ENCODE measurements at places on chromosomes 12 and 14.

DNA sequence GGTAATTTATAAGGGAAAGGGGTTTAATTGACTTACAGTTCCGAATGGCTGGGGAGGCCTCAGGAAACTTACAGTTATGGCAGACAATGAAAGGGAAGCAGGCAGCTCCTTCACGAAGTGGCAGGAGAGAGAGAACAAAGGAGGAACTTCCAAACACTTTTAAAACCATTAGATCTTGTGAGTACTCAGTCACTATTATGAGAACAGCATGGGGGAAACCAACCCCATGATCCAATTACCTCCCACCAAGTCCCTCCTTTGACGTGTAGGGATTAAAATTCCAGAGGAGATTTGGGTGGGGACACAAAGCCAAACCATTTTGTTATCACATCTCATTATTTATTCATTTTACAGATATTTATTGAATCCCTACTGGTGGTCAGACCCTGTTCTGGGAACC, 822.8 kb downstream of the GALC start:
- DNase-seq: no peak

GRCh38 chr12:3543826-3544225, 52.8 kb downstream of the PRMT8 start:
- no peak for DNase-seq

DNA sequence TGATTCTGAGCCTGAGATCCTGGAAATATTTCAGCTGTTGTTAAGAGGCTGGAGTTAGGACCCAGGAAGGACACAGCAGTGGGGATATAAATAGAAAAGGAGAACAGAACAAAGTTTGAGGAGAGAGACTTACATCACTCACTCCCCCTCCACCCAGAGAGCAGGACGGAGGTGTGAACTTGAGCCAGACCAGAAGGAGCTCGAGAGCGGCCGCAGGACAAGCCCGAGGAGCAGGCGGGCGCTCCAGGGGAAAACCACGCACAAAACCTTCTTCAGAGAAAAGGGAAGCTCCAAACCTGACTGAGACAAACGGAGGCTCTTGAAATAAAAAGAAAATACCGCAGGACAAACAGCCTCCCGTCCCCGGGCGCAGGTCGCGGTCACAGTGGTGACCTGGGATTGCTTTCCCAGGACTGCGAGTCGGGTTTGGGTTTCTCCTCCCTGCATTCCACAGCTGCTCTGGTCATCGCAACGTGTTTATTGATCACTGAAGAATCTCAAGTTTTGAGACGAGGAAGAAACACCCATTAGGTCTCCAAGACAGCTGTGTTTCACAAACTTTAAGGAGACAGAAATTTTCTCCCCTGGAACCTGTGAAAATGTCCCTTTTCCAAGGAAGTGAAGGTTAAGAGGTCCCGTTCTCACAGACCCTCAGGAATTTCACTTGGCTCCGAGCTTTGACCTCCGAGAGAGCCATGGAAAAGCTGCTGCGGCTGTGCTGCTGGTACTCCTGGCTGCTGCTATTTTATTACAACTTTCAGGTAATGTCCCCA, at the start of gene ADGRD1:
TSS of gene ADGRD1 (plus strand) at position 137 of the 773 bp plus-strand sequence. CDS start at position 696, 559 bp downstream.
- DNase-seq: no peak

- DNase-seq: no peak
Measured at GRCh38 chr12:101027816-101028215, 182.2 kb downstream of the SLC5A8 start.
